ENCODE measurements at places on chromosomes 16 and 17. TPM values are rescaled to one million over a fixed set of nuclear protein-coding genes. Genes with fewer than 3 reads are reported as not detected.

PPM1E gene
- total RNA-seq: under 0.01 TPM

FBXO39 gene
- 0.07 TPM for total RNA-seq

TBC1D3D gene
- not detected for total RNA-seq

HS3ST2 gene
- 0.35 TPM for total RNA-seq

RGS11 gene
- total RNA-seq: 0.56 TPM

CA4 gene
- total RNA-seq: not detected

All from airway epithelial cell (primary cell).